ENCODE measurements at places on chromosomes 11 and 22. TPM values are rescaled to one million over a fixed set of nuclear protein-coding genes. Genes with fewer than 3 reads are reported as not detected.

- peak; percentile 72 for DNase-seq
Measured at GRCh38 chr11:105132716-105133511, 6.7 kb downstream of the CARD18 start.

DNA sequence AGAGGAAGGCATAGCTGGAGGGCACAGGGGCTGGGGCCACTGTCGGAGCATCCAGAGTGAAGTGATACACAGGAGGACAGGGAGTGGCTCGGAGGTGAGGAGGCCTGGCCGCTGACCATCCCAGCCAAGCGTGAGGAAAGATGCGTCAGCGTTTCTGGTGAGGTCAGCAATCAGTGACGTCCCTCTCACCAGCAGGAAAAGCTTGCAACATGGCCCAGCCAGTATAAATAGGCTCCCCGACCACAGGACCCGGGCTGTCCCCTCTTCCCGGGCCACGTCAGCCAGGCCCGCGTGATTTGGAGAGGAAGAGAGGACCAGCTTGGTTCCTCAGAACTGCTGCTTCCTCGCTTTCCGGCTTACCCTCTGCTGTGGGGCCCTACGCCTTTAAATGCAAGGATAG is 4.2 kb upstream of the OSM start:
- DNase-seq = no peak

C11orf24 gene
- 66.7 TPM for total RNA-seq

DNA sequence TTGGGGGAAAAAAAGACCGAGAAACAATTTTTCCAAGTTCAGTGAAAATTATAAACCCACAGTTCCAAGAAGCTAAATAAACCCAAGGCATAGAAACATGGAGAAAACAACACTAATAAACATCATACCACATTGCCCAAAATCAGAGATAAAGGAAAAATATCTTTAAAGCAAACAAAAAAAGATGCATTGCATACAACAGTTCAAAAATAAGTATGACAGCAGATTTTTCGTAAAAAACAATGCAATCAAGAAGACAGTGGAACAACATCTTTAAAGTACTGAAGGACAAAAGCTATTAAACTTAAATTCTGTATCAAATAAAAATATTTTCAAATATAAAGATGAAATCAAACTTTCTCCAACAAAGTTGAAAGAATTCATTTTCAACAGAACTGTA is 921.3 kb downstream of the METTL15 start:
- DNase-seq = no peak

KRTAP5-8 gene
- total RNA-seq = not detected

CD44 gene
- 215 TPM for total RNA-seq

GRCh38 chr11:128735935-128736605 is 42.2 kb downstream of the FLI1 start:
- DNase-seq = no peak

CCDC87 gene
- 0.34 TPM for total RNA-seq

PDE2A gene
- 0.06 TPM for total RNA-seq

- no peak for DNase-seq
Measured at GRCh38 chr22:34849965-34850364, 216.0 kb upstream of the ISX start.

CASP5 gene
- not detected for total RNA-seq

DNA sequence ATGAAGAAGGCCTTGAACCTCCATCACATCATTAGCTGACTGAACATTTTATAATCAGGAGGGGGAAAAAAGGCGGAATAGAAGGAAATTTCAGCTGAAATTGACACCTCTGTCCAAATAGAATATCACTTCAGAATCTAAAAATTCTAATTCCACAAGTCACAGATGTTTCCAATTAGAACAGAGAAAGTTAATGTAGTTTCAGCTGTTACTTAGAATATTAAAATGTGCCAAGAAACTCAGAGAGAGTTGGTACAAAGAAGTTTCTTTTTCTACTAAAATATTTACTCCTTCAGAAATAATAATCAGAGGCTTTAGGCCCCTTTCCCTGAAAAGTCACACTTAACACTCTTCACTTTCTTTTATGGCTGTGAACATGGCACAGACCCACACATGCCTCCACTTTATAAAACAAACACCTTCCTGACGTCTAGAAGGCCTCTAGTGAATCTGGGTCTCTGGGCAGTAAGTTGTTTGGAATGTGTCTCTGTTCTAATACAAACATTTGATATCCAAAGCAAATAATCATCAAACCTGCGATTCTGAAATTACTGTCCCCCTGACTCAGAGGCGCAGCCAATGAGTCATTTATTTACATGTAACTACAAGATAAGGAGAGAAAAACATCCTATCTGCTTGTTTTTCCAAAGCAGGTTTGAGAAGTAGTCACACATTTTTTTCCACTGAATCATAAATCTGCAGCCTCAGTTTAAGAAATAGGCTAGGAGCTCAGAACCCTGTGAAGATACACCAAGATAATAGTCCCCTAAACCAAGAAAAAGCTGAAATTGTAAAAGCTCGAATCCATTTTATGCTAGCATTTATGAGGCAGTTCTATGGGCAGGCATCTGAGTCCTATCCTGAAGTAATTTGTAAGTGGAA is 148.4 kb downstream of the ME3 start:
- DNase-seq = peak; percentile 96

- DNase-seq = peak; percentile 41
Measured at GRCh38 chr22:23219822-23220484, 39.6 kb downstream of the BCR start.

Data from LHCN-M2 (cell line).